NK-92 treated with Interleukin-12 subunit alpha and Interleukin-12 subunit beta, amount 100 ng/mL, for 24 hours (cell line): ENCODE measurements at places on chromosomes 11 and 22.

DNA sequence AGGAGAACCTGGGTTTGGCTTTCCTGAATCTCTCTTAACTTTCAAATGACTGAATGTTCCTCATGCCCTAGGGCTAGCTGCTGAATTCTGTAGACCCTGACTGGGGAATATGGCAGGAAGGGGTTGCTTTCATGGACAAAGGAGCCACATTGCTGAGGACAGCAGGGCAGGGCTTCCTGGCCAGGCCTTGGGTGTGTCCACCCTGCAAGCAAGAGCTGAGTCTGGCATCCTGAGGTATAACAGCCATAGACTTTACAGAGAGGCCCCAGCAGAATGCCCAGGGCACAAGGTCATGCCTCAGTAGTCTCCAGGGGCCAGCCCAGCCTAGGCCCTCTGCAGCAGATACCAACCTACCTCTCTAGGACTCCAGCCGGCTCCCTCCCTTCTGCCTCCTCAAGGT, 102.2 kb upstream of the RAG2 start:
- no peak for DNase-seq

DNA sequence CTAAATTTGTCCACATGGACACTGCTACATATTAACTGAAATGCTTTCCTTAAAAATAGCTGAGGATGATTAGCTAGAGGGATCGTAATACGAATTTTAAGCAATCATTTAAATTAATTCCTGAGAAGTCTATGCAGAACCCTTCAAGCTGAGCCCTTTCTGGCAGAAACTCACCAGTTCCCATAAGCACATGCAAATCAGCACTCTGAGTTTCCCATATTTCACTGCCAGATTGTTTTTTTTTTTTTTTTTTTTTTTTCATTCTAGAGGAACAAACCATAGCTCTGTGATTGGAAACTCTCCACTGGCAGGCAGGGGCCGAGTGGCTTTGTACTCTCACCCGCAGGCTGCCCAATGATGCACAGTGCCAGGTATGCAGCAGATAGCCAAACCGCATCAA, 145.6 kb downstream of the EFCAB6 start:
- DNase-seq: no peak

DNA sequence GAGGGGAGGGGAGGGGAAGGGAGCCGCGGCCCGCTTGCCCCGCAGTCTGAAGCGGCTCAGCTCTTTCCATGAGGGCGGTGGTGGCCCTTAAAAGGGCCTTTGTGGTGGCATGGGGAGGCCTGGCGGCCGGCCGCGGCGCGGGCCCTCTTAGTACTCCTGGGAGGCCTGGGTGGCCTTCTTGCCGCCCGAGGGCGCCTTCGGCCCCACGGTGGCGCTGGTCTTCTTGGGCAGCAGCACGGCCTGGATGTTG, 6.9 kb downstream of the DPAGT1 start:
- DNase-seq: peak; percentile 78

DNA sequence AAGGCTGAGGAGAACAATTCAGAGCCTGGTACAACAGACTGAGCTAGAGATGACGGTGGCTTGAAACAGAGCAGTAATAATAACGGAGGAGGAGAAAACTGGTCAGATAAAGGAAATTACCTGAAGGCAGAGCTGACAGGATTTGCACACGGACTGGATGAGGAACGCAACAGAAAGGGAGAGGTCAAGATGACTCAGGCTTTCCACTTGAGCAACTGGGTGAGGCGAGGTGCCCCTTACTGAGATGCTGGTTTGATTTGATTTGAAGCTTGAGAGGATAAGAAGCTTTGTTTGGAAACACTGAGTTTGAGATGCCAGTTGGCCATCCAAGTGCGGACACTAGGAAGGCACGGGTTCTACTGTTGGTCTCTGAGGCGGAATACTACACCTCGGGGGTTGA, 35.4 kb upstream of the NRIP3 start:
- no peak for DNase-seq

DNA sequence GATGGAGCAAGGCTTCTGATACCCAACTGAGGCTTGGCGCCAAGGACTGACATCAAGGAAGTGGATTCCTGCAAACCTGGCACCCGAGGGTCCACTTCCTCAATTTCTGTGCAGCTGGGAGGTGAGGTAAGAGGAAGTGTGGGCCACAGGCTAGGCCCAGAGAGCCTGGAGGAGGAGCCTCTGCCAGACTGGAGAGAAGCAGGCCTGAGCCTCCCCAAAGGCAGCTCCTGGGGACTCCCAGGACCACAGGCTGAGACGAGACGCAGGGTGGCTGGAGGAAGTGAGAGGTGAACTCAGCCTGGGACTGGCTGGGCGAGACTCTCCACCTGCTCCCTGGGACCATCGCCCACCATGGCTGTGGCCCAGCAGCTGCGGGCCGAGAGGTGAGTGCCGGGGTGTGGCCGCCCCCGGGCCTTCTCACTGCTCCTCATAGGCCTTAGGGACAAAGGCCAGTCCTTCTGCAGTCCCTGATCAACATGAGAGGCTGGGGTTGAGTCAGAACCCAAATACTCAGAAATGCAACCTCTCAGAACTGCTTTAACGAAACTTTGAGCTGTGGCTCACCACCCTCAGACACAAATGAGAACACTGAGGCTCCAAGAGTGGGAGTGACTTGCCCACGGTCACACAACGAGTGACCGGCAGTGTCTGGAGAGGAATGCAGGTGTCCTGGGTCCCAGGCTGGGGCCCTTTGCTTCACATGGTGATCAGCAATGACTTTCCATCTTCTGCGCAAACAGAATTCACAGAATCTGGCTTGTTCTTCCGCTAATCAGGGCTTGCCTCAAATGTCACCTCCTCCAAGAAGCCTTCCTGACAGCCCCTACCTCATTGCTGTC, at the start of gene NCF4:
TSS of gene NCF4 (plus strand) at position 186 of the 839 bp plus-strand sequence. CDS start at position 352, 166 bp downstream.
- DNase-seq: peak; percentile 47

DNA sequence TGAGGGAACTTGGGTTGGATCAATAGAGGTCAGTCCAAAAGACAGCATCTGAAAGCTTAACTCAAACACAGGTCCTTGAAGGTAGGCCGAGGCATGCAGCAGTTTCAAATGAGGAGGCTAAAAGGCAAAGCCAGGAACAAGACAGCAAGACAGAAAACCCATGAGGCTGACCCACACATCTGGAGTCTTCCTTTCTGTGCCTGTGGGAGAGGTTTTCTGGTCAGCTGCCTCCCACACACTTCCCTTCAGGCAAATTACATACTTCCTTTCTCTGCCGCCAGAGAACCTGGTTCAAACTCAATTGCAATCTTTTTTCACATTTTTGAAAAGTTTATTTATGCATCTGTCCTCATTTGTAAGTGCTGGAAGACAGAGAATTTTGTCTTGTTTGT, 29.8 kb upstream of the CRTAM start:
- DNase-seq: no peak

GRCh38 chr11:22432291-22433093, 94.3 kb downstream of the SLC17A6 start:
- no peak for DNase-seq

- no peak for DNase-seq
These were observed 252.8 kb downstream of the JRKL start for GRCh38 chr11:96642583-96642982.

DNA sequence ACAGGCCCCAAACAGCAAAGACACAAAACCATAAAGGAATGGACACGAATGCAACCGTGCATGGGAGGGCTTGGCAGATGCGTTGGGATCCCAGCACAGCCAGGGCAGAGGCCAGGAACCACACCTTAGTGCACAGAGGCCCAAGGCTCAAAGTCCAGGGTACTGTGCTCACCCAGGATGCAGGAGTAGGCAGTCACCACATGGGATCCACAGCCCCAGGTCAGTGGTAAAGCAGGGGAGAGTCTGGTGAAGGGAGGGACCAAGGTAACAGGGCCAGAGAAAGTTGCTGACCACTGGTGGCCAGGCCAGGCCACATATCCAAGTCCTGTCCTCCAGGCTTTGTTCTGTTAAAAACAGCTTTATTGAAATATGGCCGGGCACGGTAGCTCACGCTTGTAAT, 6.5 kb upstream of the CERK start:
- no peak for DNase-seq

DNA sequence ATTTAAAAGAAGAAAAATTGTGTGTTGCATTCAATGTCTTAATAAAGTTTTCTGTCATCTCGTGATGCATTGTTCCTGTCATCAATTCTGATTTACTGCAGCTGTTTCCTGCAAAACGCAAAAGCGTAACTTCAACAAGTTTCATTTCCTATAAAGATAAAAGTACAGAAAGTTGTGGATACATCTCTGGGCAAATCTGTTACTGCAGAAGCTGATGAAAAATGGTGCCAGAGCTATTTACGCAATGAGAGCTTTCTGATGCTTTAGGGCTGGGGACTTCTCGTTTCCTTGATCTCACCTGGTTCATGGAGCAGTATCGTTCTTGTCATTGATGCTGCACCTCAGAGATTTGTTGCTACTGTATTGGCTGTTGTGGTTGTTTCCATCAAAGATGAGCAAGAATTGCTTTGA, 15.5 kb upstream of the MS4A12 start:
- no peak for DNase-seq

- no peak for DNase-seq
These were observed 420.7 kb upstream of the CADM1 start for GRCh38 chr11:115924744-115925567.

DNA sequence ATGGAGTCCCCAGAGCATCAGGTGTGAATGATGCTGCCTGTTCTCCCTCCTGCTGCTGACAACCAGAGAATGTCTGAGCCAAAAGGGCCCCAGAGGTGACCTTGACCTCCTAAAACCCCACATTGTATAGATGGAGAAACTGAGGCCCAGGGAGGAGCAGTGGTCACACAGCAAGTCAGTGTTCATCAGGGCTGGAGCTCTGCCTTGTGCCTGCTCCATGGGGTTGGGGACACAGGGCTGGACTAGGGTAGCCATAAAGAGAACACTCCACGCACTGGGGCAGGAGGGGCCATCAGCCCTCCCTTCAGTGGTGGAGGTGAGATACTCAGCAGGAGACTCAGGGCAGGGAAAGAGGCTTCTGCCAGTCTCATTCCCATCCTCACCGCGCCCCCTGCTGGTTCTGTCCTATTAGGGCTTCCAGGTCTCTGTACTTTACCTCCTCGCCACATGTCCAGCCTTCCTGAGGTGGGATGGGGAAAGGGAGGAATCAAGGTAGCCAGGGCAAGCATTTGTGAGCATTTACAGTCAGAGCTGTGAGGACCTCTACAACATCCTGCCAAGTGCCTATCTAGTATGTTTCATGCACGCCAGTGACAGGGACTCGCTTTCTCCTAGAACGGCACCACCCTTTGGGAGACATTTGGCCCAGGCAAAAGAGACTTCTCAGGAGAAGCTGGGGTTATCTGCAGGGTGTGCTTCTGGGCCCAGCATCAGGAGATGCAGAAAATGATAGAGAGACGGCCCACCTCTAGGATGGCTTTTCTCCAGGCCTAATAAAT, 43.2 kb downstream of the NEU3 start:
- peak; percentile 42 for DNase-seq

DNA sequence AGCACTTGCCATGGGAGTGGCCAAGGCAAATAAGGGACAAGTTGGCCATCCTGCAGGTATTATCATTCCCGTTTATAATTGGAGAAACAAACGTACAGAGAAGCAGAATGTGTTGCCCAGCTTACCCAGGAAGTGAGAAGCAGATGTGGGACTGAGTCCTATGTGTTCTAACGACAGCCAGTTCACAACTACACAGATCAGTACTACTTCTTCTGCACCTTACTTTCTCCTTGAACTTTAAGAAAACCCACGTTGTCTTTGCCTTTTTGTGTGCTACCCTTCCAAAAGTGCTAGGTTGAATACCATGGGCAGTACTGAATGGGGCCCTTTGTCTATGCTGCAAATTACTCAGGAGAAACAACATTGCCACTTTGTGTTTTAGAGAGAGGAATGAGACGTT, 62.8 kb upstream of the BLID start:
- DNase-seq: no peak

- DNase-seq: no peak
These were observed 39.1 kb downstream of the MMP27 start for GRCh38 chr11:102666331-102666957.

- DNase-seq: no peak
These were observed 86.1 kb downstream of the TRIM44 start for GRCh38 chr11:35748644-35749043.

GRCh38 chr11:27468995-27469695, 3.4 kb downstream of the LGR4 start:
- no peak for DNase-seq

DNA sequence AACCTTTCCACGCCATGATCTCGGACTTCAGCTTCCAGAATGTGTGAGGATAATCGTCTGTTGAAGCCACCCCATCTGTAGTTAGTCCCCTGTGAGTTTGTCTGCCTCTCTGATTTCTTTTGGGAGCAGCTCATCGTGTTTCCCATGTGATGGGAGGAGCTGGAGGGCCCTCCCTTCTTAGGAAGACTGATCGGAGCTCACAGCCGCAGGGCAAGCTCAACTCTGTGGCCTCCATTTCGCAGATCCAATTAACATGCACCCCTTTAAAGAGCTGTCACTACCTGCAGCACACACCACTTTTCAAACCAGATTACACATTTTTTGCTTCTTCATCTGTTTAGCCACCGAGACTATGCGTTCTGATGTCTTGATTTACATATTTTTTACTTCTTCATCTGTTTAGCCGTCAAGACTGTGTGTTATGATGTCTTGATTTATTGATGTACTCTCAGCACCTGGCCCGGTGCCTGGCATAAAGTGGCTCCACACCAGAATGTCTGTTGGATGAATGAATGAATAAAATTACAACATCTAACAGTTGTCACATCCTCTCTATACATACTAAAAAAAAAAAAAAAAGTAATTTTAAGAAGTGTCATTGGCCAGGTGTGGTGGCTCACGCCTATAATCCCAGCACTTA, 14.9 kb upstream of the PPFIA1 start:
- DNase-seq: no peak

GRCh38 chr11:118629761-118630661, 22.6 kb downstream of the PHLDB1 start:
- DNase-seq: no peak

- peak; percentile 6 for DNase-seq
These were observed 1.0 kb upstream of the ADSL start for GRCh38 chr22:40345271-40345670.

DNA sequence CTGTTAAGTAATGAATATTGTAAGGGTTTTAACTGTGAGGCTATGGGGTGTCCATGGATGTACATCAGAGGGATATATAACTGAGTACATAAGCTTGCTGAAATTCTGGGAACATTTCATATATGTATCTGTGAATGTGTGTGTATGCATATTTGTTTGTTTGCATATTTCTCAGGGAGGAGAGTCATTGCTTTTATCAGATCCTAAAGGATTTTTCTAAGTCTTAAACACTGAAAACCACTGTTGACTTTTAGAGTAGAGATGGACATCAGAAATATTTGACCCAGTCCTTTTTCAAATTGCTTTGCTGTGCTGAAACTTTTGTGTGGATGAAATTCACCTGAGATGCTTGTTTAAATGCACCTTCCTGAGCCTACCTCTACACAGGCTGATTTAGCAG, 410.6 kb downstream of the METTL15 start:
- no peak for DNase-seq

DNA sequence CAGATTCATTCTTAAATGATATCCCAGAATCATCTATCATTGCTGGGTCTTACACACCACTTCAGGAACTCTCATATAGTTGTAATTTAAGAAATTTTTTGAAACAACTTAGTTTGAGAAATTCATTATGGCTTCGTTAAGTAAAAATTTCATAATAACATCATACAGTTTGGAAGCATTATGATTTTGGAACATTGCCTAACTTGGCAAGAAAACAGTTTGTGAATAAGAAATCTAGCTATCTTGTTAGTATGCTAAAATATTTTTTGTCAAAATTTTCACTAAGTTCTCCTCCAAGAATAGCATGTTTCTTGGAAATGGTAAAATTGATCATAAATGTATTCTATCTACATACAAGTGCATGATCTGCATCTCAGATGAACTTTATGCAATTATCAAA, 217.7 kb downstream of the CNTN5 start:
- DNase-seq: no peak

GRCh38 chr11:78189851-78190250, 1.1 kb downstream of the USP35 start:
- no peak for DNase-seq
